ENCODE measurements at places on chromosomes 5 and 9.

- no peak overlapping the region for H3K27ac ChIP-seq
- H3K27me3 ChIP-seq, result no peaks in the 10 kb centered on the region
- DNase-seq, result no peak
- no peak overlapping the region for H3K4me3 ChIP-seq
Measured at GRCh38 chr9:4826417-4827166, 33.8 kb downstream of the RCL1 start.

DNA sequence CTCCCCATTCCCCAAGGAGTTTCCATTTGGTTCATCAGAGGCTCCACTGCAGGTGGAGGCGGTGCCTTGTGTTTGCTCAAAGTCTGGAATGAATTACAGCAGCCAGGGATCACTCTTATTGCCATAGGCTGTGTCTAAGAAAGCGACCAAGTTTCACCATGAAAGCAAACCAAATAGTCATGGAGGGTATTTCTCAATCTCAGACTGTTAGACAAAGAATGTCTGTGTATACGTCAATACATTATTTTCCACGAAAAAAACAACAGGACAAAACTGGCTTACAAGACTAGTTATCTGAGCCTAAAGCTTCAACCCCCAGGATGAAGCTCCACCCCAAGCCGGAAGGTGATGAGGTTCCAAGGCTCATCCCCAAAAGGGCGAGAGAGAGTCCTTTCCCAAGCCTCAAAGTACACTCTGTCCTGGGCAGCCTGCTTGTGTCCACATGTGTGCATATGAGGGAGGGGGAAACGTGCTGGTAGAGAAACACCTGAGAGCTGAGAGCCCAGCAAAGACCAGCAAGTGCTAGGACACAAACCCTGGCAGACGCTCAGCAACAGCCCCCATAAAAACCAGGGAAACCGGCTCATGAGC lies 4.3 kb downstream of the B4GALT1 start:
- peak; percentile 93 for DNase-seq
- H3K4me3 ChIP-seq, result no peak overlapping the region
- H3K4me1 ChIP-seq, result peaks cover 48% of the 10 kb centered on the region
- peak overlapping the region; percentile 100 for H3K27ac ChIP-seq

DNA sequence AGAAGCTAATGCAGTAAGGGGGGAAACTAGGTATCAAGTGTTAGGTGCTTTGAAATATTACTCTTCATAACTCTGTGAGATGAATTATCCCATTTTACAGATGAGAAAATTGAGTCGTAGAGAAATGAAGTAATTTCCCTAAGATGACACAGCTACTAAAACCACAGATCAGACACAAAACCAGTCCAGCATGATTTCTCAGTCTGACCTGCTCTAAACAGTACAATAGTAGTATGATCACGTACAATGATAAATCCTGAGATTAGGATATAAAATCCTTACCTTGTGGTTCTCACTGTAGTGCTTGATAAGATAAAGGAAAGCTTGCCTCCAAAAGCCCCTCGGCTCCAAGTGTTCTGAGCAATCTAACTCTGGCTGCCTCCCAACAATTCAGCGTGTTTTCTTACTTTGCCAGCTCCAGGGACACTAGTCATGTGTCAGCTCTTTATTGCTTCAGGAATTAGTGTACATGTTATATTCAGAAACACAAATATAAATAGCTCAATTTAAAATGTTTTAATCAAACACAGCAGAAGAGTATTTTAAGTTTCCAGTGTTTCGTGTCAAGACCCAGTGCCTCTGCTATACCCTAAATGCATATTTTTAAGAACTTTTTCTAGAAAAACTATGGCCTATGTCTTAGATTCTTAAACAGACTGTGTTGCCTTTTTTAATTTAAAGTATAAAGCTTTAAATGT lies 243.6 kb downstream of the DENND1A start:
- DNase-seq, result peak; percentile 43
- H3K36me3 ChIP-seq, result no peaks in the 10 kb centered on the region
- H3K27me3 ChIP-seq, result no peaks in the 10 kb centered on the region
- no peak overlapping the region for H3K27ac ChIP-seq

DNA sequence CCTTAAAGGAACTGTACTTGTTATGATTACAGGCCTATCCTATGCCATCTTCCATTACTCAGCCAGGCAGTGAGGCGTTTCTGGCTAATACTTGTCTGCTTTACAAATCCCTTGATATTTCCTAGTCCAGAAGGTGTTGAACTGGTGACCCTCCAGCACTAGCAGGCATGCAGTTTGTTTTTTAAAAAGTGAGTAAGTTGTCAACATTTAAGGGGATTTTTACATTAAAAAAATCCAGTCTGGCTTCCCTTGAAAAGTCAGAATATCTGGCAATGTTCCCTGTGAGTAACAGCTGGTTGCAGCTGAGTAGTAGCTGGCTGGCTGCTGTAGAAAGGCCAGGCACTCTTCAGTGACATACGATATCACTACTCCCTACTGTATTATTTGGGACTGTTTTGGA lies 21.8 kb downstream of the GRIN3A start:
- H3K4me1 ChIP-seq, result no peaks in the 10 kb centered on the region
- no peak overlapping the region for H3K27ac ChIP-seq
- no peak for DNase-seq
- no peaks in the 10 kb centered on the region for H3K27me3 ChIP-seq
- H3K4me3 ChIP-seq, result no peak overlapping the region

Data from trophoblast cell (in vitro differentiated cells and primary cell).